ENCODE measurements at places on chromosomes 5 and 9. TPM values are rescaled to one million over a fixed set of nuclear protein-coding genes. Genes with fewer than 3 reads are reported as not detected.
A peak's percentile ranks its signal among the peaks of the same experiment; 100 is the strongest.

- DNase-seq, result no peak
Observed at GRCh38 chr5:122105909-122106308, 23.4 kb upstream of the ZNF474 start.

- DNase-seq, result no peak
Observed at GRCh38 chr5:147626464-147626863, 116.6 kb upstream of the DPYSL3 start.

DNA sequence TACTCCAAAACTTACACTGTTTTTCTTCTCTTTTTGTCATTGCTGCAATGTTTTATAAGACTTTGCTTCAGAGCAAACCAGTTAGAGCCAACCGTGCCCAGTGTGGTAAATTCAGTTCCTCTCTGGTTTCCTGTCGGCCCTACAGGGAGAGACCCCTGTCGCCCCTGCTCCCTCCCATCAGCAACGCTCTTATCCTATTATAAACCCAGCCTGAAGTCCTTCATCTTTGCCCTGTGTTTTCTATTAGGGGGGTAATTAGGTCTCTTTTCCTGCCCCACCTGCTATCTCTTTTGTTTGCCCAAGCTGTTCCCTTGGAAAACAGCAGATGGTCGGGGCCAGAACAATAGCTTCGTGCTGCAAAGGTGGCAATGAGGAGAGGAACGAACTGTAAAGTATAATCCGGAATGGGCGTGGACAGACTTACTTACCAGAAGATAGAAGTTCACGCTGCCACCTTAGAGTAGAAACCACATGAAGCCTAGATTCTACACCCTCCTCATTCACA, 21.4 kb upstream of the OTULINL start:
- DNase-seq, result no peak

DNA sequence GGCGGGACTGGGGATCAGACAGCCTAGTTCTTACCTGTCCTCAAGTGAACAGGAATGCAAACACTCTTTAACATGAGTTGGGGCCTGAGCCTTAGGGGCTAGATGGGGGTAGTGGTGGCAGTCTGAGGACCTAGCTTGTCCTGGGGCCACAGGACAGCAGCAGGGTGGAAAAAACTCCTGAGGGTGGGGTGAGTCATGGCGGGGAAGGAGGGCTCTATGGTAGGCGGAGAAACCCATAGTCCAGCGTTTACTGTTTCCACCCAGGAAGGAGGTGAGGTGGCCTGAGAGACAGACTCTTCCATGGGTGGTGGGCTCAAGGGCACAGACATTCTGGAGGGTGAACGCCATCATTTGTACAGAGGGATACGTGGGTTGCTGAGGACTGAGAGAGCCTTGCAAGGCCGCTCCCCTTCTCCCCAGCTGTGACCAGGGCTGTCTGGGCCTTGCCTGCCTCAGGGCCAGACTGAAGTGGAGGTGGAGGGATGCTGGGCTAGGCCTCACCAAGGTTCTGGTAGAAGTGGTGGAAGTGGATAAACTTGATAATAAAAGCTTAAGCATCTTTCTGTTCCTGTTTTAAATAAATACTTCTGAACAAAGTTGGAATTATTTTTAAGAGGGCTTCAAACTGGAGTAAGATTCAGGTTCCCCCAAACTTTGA, 1.1 kb upstream of the TSPAN17 start:
- DNase-seq, result no peak

DNA sequence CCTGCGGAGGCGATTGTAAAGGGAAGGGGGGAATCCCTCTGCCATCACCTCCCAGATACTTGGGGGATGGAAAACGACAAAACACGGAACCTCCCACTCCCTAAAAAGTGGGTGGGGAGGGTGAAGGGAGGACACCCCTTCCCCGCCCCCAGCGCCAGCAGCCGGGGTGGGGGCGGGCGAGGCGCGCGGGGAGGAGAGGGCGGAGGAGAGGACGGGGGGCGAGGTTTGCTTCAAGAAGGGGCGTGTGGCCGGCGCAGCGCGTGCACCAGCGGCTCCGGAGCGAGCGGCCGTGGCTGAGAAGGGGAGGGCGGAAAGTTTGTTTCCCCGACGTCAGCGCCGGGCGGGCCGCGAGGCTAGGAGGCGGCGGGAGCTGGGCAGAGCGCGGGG, at the start of gene PRRX2:
TSS of gene PRRX2 (plus strand) at position 259 of the 387 bp plus-strand sequence. CDS start 221 bp downstream, outside the sequence.
- no peak for DNase-seq

CCIN gene
- total RNA-seq, result 0.87 TPM

GRCh38 chr5:160792281-160792680, 59.7 kb downstream of the ATP10B start:
- DNase-seq, result no peak

PSD2 gene
- not detected for total RNA-seq

- no peak for DNase-seq
Observed at GRCh38 chr5:98504505-98504904, 269.0 kb upstream of the RGMB start.

DNA sequence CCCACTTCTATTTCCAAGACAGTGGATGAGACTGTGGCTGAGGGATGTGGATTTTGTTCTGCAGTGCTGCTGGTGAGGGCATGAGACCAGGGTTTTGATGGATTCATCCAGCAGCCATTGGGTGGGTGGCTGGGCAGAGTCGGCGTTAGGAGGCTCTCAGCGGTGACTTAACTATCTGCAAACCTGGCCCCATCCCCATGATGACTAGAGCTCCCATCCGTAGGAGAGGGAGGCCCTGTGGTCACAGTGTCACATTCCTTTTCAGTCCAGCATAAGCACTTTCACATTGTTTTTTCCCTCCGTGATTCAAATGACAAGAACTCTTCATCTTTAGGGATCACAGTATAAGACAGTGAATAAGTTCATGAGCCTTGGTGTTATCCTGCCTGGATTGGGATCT, 60.4 kb upstream of the SPRY4 start:
- DNase-seq, result no peak

PCDHGA3 gene
- 2.2 TPM for total RNA-seq

- no peak for DNase-seq
Observed at GRCh38 chr9:76701441-76702039, 62.7 kb upstream of the PCA3 start.

DNA sequence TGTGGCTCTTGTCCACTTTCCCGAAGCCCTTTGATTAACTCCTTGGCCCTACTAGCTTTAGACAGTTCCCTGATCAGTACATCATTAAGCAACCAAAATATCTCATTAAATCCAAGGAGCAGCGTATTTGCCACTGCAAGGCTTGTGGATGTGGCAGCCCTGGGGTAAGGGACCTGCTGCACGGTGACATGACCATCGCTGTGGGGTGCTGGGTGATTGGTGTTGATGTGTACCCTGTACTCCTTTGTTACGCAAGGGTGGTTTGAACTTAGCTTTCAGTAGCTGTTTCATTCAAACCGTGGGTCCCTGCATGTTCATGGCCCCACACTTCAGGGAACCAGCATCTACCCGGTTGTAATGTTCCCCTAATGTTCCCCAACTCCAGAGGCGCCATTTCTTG, 41.0 kb downstream of the OTULIN start:
- no peak for DNase-seq

DNA sequence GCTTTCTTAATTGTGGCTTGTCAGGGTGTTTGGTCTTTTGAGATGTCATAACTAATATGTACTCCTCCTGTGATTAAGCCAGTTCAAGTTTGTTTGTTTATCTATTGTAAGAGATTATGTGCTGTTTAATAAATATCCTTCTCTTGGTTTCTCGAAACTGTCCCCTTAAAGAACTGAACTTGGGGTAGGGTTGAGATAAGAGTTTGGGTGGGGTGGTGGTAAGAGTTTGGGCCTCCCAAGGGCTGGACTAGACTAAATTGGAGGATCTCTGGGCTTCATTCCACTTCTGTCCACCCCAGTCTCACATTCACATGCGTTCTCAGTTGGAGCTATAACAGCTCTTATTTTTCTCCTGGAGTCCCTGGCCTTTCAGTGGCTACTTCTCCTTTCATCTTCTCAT, 38.2 kb downstream of the AQP7 start:
- no peak for DNase-seq

DNA sequence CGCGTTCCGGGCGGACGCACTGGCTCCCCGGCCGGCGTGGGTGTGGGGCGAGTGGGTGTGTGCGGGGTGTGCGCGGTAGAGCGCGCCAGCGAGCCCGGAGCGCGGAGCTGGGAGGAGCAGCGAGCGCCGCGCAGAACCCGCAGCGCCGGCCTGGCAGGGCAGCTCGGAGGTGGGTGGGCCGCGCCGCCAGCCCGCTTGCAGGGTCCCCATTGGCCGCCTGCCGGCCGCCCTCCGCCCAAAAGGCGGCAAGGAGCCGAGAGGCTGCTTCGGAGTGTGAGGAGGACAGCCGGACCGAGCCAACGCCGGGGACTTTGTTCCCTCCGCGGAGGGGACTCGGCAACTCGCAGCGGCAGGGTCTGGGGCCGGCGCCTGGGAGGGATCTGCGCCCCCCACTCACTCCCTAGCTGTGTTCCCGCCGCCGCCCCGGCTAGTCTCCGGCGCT, at the start of gene DAPK1:
TSS of gene DAPK1 (plus strand) at position 264 of the 442 bp plus-strand sequence. CDS start 1,211 bp downstream, outside the sequence.
- peak; percentile 91 for DNase-seq

DNA sequence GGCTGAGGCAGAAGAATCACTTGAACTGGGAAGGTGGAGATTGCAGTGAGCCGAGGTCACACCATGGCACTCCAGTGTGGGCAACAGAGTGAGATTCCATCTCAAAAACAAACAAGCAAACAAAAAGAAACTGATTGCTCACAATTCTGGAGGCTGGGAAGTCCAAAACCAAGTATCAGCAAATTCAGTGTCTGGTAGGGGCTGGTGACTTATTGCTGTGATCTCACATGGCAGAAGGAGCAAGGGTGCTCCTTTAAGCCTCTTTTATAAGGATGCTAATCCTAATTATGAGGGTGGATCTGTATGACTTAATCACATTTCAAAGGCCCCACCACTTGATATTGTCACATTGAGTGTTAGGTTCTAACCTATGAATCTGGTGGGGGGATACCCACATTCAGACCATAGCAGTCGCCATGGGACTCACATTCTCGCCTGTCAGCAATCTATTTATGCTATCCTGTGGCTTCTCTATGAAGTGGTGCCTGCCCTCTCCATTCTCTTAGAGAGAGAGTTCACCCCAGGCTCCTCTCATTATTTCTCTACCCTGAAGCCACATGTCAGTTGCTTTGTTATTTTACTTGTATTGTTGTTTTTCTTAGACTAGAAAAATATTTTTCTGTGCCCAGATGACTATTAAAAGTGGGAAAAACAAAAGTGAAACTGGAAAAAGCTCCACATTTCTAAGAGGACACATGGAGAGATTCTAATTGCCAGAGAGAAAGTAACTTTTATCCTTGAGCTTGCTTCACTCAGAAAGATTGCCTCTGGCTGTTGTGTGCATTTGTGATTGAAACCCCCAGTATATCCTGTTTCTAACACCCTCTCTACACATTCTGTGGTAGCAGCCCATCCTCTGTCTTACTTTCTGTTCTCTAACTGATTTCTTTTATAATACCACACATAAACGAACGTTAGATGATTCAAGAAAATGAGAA, 18.8 kb upstream of the PRLR start:
- no peak for DNase-seq

GRCh38 chr5:149799119-149799623, 69.1 kb downstream of the PPARGC1B start:
- no peak for DNase-seq

- peak; percentile 60 for DNase-seq
Observed at GRCh38 chr9:133767625-133768024, 29.5 kb upstream of the SARDH start.

DNA sequence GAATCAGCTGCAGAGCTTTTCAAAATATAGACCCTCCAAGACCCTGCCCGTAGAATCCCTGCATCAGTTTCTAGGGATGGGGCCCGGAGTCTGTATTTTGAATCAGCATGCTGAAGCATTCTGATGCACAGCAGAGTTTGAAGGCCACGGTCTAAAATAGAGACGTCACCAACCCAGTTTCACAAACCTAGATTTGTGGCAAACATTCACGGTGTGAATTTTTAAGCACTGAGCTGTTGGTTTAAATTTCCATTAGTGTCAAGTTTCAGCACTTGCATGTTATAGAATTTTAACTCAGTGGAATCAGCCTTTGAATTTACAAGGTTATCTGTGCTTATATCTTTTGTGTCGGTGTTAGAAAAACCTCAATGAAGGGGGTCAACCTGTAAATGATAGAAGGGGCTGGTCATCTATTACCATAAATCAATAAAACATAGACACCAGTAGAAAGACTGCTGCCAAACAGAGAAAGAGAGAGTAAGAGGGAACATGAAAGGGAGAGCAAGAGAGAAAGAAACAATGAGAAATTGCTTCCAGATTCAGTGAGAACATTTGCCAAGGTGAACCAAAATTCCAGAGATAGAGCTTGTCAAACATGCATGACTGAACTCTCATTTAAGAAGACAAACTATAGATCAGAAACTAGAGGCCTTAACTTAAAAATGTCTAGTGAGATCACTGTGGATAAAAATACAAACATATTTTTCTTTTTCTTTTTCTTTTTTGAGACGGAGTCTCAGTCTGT, 414.9 kb downstream of the ZSWIM6 start:
- no peak for DNase-seq

- DNase-seq, result no peak
Observed at GRCh38 chr5:8341406-8341805, 472.5 kb downstream of the MTRR start.

PCDHGA7 gene
- 1.9 TPM for total RNA-seq

Measured in mesenteric fat pad (tissue), 1 donor.